ENCODE measurements at places on chromosomes 7 and 10. TPM values are rescaled to one million over a fixed set of nuclear protein-coding genes. Genes with fewer than 3 reads are reported as not detected.

DNA sequence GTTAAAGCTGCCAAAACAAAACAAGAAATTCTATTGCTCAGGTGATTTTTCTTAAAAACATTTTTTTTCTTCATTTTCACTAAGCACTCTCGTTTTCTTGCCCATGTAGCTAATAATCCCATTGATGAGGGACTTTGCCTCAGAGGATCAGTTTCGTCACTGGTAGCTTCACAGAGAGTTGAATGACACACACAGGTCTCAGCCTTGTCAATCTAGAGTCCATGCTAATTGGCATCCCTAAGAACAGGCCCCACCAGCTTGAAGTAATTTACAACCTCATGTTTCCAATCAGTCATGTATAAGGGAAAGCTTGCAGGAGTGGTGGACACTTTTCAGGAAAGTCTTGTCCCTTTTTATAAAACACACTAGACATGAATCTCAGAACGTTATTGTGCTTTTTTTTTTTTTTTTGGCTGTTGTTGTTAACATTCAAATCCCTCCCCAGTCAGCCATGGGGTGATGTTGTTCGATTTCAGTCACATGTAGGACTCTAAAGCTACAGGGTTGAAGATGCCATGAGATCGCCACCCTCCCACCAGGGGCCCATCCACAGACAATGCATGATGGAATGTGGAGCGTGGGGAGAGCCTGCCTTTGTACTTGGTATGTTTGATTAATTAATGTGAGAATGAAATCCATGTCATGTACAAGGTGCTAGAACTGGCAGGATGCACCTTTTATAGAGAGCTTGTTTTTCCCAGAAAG is 232.4 kb upstream of the FZD8 start:
- no peak for ATAC-seq

DNA sequence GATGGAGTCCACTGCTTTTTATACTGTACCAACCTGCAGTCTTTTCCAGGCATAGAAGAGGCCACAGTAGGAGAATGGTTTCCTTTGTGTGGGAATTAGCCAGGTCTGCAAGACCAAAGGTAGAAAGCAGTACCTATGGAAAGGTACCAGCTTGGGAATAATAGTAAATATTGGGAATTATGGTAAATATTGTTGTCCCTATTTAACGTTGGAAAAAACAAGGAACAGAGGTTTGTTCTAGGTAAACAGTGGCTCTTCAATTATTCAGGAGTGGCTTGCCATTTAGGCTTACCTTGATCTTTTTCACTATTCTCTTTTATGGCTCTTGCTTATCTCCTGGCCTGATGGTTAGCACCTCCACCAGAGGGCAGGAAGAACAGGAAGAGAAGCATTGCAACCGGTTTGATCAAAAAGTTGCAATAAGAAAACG is 43.9 kb upstream of the GSAP start:
- ATAC-seq: no peak

- ATAC-seq: no peak
Observed at GRCh38 chr7:40749877-40750276, 615.1 kb downstream of the SUGCT start.

HOXA11 gene
- not detected for total RNA-seq

RAB19 gene
- 7.2 TPM for total RNA-seq

DNA sequence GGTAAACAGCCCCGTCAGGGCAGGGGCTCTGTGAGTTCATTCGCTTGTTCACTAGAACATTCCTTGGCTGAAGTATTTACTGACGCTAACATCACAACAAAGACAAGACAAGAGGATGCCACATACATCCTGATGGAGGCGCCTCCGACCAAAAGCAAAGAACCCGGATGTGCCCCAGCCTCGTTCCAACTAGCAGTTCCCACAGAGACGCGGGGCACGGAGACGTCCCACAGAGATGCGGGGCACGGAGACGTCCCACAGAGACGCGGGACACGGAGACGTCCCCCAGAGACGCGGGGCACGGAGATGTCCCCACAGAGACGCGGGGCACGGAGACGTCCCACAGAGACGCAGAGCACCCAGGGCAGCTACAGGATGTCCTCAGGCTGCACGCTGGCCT is 35.4 kb upstream of the CFAP46 start:
- no peak for ATAC-seq

DNA sequence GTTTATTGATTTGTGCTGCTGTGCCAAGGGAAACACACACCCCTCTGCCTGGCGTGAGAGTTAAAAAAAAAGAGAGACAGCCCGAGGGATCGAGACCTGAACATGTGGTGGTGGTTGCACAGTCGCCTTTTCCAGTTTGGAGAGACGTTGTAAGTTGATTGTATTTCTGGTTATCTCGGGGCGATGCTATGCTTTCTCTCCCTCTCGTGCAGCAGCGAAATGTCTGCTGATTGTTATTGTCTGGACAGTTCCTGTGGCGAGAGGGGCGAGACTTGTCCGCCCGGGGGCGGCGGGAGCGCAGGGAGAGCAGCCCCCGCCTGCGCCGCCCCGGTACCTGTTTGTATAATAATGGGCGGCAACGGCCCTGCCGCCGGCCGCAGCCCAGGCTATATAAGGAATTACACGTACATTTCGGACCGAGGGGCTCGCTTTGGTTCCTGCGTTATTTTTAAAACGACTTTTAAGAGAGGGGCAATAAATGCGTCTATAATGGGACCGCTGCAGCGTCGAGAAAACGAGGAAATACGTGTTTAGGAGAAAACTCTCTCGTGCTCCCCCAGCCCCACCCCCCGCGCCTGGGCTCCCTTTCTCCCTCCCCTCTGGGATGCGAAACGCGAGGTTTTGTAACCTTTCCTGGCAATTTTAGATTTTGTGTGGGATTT is 1.7 kb downstream of the ZEB1 start:
- no peak for ATAC-seq

GRCh38 chr7:29116361-29117200 is 29.8 kb downstream of the CPVL start:
- ATAC-seq: no peak

DNA sequence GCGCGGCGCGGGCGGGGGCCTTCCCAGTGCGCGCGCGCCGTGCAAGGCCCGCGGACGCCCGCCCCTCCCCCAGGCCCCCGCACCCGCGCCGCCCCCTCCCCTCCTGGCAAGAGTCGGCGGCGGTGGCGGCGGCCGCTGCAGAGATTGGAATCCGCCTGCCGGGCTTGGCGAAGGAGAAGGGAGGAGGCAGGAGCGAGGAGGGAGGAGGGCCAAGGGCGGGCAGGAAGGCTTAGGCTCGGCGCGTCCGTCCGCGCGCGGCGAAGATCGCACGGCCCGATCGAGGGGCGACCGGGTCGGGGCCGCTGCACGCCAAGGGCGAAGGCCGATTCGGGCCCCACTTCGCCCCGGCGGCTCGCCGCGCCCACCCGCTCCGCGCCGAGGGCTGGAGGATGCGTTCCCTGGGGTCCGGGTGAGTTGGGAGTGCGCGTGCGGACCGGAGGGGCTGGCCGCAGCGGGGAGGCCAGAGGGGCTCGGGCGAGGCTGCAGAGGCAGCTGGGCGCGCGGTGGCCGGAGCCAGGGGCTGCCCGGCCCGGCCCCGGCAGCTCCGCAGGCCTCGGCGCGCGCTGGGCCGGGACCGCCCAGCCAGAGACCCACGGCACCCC is at the start of gene BMPR1A:
TSS of gene BMPR1A (plus strand) at position 109 of the 602 bp plus-strand sequence. CDS start 119,400 bp downstream, outside the sequence.
- ATAC-seq: peak; percentile 68

SLC29A4 gene
- 3.2 TPM for total RNA-seq

DNA sequence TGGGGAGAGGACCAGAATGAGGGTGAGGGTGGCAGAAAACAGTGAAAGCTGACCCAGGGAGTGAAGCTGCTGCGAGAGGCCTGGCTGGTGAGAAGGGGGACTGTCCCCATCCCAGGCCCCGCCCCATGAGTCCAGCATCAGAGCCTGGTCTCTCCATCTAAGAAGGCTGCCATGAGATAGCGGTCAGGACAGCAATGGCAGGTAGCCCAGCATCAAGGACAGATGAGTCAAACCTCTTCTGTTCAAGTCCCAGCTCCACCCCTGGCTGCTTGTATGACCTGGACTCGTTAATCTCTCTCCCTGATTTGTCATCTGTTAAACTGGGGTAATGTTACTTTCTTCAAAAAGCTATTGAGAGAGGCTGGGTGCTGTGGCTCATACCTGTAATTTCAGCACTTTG is 22.2 kb downstream of the GPNMB start:
- no peak for ATAC-seq

IFIT1B gene
- not detected for total RNA-seq

DNA sequence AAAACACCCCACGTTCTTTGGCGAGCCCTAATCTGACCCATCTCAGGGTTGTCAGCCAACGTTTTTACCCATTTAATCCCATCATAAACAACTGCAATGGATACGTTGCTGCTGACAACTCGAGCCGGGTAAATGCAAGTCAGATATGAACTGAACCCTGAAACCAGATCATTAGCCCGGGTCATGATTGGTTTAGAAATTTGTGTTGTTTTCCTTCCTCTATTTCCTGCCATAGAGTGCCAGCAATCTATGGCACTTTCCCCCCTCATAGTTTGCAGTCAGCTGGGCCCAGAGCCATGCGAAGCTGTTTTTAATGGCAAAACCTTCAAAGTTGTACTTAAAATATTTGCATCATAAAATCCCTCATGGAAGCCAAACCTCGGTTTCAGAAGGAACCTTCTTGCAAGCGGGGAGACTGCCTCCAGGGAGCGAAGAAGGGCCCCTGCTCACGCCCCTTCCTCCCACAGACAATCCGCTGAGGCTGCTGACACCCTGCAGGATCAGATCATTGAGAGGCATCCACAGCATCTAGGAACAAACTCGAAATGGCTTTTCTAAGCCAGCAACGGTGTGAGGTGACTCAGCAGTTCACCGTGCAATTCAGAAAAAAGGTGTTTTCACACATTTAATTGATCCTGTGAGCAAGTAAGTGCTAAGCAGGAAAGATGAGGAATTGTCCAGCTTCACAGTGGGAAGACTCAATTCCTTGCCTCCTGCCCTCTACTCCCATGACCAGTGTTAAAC is 710.1 kb downstream of the PARD3 start:
- no peak for ATAC-seq

- no peak for ATAC-seq
Observed at GRCh38 chr7:7452119-7452518, 83.6 kb downstream of the COL28A1 start.

ZNF722 gene
- total RNA-seq: not detected

RPEL1 gene
- total RNA-seq: not detected

- ATAC-seq: no peak
Observed at GRCh38 chr10:132457328-132458070, 60.5 kb downstream of the PWWP2B start.

TUBAL3 gene
- not detected for total RNA-seq

- no peak for ATAC-seq
Observed at GRCh38 chr7:134767520-134768168, 11.8 kb upstream of the CALD1 start.

GRCh38 chr7:55212838-55213237 is 152.3 kb upstream of the LANCL2 start:
- ATAC-seq: no peak

DNA sequence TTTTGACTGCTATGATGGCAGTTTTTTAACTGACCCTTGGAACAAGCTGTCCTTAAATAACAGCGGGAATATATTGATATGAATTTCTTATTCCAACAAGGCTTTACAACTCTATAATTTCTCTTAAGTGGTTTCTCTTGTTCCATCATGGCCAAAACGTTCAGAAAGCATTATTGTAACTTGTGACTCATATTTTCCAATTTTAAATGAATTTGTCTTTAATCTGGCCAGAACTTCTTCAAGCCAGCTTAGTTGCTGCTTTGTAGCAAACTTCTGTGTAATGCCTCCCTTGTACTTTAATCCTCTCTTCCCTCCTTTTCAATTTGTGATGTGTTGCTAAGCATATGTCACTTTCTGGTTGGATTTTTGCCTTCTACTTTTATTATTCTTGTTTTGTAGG is 271.9 kb downstream of the KIF20B start:
- ATAC-seq: no peak

DNA sequence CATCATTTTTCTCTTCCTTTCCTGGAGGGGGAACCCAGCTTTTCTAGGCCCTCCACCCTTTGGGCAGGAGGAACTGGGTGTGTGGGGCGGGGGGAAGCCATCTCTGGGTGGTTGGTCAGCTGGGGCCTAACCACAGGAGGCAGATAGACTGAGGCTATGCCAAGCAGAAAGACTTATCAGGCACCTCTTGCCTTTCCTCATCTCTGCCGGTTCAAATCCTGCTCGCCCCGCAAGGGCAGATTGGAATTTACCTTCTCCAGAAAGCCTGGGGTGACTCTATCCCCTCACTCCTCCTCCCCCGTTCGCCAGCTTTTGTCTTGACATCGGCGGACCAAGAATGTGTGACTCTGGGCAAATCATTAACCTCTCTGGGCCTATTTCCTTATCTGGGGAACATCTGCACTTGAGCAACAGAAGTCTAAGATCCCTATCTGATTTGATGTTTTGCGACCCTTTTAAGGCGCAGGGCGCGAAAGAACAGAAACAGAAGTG is 584 bp upstream of the GARS1 start:
- peak; percentile 42 for ATAC-seq

- no peak for ATAC-seq
Observed at GRCh38 chr10:48231178-48231577, 43.3 kb downstream of the FRMPD2 start.

DNA sequence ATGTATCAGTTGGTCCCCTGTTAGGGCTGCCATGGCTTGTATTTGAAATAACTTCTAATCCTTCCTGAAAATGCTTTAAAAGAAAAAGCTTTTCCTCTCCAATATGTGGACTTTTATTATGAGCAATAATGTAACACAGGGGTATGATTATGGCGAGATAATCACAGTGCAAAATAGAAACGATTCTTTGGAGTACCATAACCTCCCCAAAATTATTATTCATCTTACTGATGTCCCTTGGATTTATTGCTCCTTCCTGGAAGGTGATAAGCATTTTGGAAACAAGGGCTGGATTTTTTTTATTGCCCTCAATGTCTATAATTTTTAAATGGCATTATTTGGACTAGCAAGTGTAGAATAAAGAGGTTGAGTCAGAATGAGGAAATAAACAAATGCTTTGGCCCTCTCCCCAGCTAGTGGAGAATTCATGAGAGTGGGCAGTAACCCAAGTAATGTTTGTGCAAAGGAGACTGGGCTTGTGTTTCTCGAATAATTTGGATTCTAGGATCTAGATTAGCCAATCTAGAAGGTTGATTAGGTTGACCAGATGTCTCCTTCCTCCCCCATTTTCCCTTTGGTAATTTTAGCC is 403.9 kb upstream of the CELF2 start:
- no peak for ATAC-seq

SUN3 gene
- not detected for total RNA-seq

GRCh38 chr10:6738112-6738768 is 158.2 kb upstream of the PRKCQ start:
- peak; percentile 38 for ATAC-seq

GRCh38 chr10:61463035-61463909 is 10.1 kb upstream of the TMEM26 start:
- ATAC-seq: no peak

DNA sequence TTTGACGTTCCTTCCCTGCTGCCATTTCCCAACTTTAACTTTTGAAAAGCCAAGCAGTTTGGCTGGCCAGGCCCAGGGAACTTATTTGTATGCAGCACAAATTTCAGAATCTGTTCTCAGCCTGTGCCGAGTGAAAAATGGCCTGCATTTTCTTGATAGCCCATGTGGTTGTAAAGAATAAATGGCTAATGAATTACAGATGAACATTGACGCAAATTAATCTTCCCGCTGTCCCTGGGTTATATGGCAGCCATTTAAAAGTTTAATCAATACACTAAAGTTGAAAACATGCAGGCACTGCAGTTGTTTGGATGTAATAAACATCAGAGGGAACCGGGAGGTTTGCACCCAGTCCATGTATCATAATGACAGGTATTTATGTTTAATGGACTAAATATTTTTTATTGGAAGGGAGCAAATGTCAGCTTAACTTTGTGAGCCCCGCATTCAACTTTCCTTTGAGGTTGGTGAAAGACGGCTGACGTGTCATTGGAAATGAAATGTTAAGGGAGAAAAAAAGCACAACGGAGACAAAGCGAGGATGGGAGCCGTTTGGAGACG is 1092.4 kb downstream of the LRMDA start:
- ATAC-seq: no peak

SAP25 gene
- 7.6 TPM for total RNA-seq

METTL27 gene
- 1.5 TPM for total RNA-seq

UBE2D4 gene
- 8.3 TPM for total RNA-seq

Data from activated T-helper 17 cell treated with anti-CD3 and anti-CD28 coated beads, Interleukin-2, amount 50 U/mL, for 72 hours (primary cell).